Esophagus squamous epithelium (tissue), 5 donors: ENCODE measurements at places on chromosomes 16 and 17. TPM values are rescaled to one million over a fixed set of nuclear protein-coding genes. Genes with fewer than 3 reads are reported as not detected.

Gene COQ9
- 62.0 TPM for total RNA-seq

Gene WFIKKN1
- total RNA-seq: 1.8 TPM

Gene HES7
- not detected for total RNA-seq

Gene TRIM72
- total RNA-seq: not detected

Gene FBXW10
- total RNA-seq: 0.19 TPM

Gene CA5A
- total RNA-seq: not detected

Gene NXPH3
- 0.70 TPM for total RNA-seq

Gene MT1M
- not detected for total RNA-seq

Gene CACNG3
- total RNA-seq: not detected

Gene MYH2
- not detected for total RNA-seq

Gene NUDT21
- total RNA-seq: 39.4 TPM

Gene CHRNE
- total RNA-seq: not detected

Gene NAE1
- total RNA-seq: 74.7 TPM

Gene ITGAL
- 4.4 TPM for total RNA-seq

Gene SECTM1
- total RNA-seq: 19.5 TPM

Gene TP53TG3
- total RNA-seq: not detected

Gene QRICH2
- 1.1 TPM for total RNA-seq

Gene C16orf96
- total RNA-seq: 0.04 TPM

Gene SDR42E2
- total RNA-seq: not detected

Gene PLD6
- total RNA-seq: 1.9 TPM

Gene FBXL16
- total RNA-seq: 2.2 TPM

Gene RGS11
- total RNA-seq: 4.8 TPM

Gene CLEC18B
- 0.38 TPM for total RNA-seq

Gene C16orf86
- total RNA-seq: 2.4 TPM

Gene CES5A
- not detected for total RNA-seq

Gene IGFALS
- total RNA-seq: not detected

Gene DRC7
- total RNA-seq: not detected

Gene MYH11
- 1,349 TPM for total RNA-seq

Gene ANKRD40CL
- total RNA-seq: not detected

Gene TEKT1
- not detected for total RNA-seq

Gene PDXDC1
- total RNA-seq: 40.3 TPM

Gene KIF2B
- total RNA-seq: not detected

Gene MSLN
- total RNA-seq: 3.6 TPM

Gene CCL13
- total RNA-seq: 1.4 TPM

Gene CCDC92B
- not detected for total RNA-seq

Gene APOBR
- 0.79 TPM for total RNA-seq

Gene PPP1R27
- total RNA-seq: not detected

Gene KRT222
- total RNA-seq: not detected

Gene KRT27
- total RNA-seq: not detected

Gene KCNG4
- not detected for total RNA-seq

Gene CENPN
- 5.3 TPM for total RNA-seq

Gene TBC1D3G
- total RNA-seq: not detected

Gene SGCA
- total RNA-seq: 1.9 TPM

Gene AANAT
- total RNA-seq: not detected

Gene GDPD1
- not detected for total RNA-seq

Gene PIRT
- not detected for total RNA-seq

Gene CPHXL2
- total RNA-seq: not detected

Gene KRT9
- total RNA-seq: not detected

Gene KRTAP17-1
- total RNA-seq: not detected

Gene TMC8
- 1.9 TPM for total RNA-seq

Gene GPRC5C
- total RNA-seq: 14.0 TPM

Gene GUCY2D
- total RNA-seq: not detected

Gene CA7
- total RNA-seq: not detected

Gene CDIPT
- 34.6 TPM for total RNA-seq

Gene HEATR9
- not detected for total RNA-seq

Gene EXOSC6
- total RNA-seq: 16.1 TPM

Gene SPSB3
- total RNA-seq: 84.5 TPM

Gene MYL4
- not detected for total RNA-seq

Gene ARMC7
- total RNA-seq: 4.0 TPM
